Central memory CD8-positive, alpha-beta T cell (primary cell): ENCODE measurements at places on chromosomes 3 and 15.

GRCh38 chr3:194487289-194488054 is 670 bp upstream of the ATP13A3 start:
- peak; percentile 18 for DNase-seq

DNA sequence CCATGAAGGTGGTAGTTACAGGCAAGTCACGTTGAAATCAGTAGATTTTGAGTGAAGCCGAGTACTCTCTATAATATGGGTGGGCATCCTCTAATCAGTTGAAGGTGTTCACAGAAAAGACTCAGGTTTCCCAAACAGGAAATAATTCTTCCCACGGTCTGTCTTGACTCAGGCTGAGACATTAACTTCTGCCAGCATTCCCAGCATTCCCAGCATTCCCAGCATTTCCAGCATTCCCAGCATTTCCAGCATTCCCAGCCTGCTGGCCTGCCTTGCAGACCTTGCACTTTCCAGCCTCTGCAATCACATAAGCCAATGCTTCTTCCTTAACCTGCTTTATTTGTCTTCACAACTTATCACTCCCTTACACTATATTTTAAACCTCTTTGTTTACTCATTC is 542.3 kb upstream of the ROBO2 start:
- no peak for DNase-seq

DNA sequence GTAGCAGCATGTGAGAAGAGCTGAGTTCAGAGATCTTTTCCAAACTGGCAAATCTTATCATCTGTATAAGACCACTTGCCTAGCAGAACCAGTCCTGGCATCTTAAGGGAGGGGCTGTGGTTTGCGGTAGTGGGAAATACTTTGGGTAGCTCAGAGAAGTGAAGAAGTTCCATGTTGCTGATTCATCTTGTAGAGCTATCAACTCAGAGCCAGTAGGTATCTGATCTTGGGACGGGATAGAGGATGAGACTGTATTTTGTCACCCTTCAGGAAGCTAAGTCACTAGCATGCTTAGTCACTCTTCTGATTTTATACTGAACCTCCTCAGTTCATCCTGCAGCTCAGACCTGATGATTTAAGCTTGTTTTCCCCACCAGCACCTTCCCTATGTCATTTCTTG is 211.4 kb downstream of the NR1D2 start:
- DNase-seq: no peak

DNA sequence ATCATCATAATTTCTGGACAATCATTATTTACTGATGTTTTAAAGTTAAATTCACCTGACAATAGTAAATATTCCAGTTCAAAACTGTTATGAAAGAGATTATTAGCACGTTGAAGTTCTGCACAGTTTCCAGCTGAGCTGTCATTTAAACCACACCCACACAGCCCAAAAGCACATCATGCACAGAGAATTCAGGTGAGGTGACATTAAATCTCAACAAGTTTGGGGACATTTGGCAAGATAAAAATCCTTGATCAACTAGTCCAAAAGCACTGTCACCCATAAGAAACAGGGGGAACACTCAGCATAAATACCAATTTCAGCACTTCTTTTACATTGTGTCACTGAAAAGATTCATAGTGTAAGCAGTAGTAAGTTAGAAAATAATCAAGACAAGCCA is 6.9 kb downstream of the NCEH1 start:
- no peak for DNase-seq

DNA sequence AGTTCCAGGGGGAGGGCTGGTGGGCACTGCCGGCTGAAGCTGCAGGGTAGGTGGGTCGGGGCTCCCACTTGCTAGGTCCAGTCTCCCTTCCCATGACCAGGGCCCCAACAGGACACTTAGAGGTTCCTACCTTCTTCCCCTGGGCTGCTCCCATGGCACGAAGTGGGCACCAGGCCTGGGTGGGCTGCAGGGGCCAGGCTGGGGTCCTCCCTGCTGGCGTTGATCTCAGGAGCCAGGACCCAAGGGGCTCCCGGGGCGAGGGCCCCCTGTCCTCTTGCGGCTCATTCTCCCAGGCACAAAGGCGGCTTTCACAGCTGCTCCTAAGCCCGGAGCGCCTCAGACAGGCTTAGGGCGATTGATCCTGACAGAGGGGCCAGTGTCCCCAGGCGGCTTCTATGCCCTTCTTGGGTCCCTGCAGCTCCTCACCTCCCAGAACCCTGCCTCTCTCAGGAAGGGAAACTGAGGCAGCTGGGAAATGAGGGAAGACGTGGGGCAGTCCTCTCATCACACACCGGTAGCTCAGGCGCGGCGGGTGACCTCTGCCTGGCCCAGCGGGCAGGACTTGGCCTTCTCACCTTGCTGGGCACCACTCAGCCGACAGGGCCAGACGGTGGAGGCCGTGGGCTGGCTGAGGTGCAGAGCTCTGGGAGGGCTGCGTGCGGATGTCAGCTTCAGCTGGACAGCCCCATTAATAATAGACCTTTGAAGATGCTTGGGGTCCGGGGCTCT is 39.6 kb downstream of the FAM3D start:
- DNase-seq: no peak

- no peak for DNase-seq
These were observed 22.0 kb downstream of the OR5H15 start for GRCh38 chr3:98188545-98188944.

GRCh38 chr3:51620543-51620942 is 50.5 kb upstream of the TEX264 start:
- no peak for DNase-seq

DNA sequence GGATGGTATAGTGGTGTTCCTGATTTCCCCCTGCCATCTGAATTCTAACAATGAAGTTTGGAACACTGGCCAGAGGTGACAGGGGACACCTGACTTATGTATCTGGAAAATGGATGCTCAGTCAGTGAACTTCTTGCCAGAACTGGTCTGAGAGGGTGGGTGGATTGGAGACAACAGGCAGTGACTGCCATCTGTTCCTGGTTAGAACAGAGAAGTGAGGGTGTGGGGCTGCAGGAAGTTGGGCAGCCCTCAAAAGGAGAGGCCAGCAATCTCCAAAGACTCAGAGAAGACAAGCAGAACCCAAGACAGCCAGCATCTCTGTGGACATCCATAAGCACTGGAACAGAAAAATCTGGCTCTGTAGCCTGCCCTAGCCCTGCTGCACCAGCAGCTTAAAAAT is 50.5 kb downstream of the ANP32A start:
- no peak for DNase-seq

GRCh38 chr3:74561881-74562280 is 52.6 kb downstream of the CNTN3 start:
- no peak for DNase-seq

DNA sequence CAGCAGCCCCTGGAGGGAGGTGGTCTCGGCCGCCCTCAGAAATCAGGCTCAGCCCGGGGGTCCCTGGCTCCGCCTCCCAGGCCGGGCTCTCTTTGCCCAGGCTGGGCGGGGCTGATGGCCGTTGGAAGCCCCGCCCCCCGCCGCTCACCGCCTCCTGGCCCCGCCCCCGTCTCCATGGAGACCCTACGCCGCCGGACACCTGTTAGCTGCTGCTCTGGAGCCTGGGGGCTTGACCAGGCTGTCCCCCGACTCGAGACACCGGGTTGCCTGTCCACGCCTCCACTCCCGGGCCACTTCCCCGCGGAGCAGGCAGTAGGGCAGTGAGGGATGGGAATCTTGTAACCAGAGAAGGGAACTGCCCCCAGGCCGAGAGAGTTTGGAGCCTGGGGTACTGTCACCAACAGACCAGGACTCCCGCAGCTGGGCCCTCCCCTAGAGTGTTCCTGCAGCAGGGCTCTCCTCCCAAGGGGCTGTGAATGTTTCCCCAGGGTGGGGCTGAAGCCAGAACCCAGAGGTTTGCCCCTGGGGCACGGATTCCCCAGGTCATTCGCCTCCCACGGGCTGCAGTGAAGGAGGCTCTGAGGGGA is 27.8 kb upstream of the RPL32 start:
- no peak for DNase-seq

GRCh38 chr3:124809039-124809438 is 78.1 kb downstream of the ITGB5 start:
- DNase-seq: no peak

DNA sequence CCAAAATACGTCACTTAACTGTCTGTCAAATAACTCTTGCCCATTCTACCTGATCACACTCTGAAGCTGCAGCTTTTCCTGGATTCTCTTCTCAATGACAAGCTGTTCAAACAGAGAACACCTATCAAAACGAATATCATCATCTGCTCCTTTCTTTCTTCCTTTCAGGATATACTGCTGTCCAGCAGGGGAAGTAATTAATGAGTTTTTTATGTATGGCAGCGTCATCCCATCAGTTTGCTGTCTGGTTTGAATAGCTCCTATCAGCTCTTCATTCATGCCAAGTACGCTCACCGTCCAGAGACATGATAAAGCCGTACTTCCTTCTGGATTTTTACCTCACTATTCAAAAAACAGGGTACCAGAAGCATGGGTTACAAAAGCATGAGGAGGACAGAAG is at the start of gene CHRM5:
CHRM5 (plus strand) TSS at position 274 of the 400 bp plus-strand sequence. CDS start 94,221 bp downstream, outside the sequence.
- DNase-seq: no peak

DNA sequence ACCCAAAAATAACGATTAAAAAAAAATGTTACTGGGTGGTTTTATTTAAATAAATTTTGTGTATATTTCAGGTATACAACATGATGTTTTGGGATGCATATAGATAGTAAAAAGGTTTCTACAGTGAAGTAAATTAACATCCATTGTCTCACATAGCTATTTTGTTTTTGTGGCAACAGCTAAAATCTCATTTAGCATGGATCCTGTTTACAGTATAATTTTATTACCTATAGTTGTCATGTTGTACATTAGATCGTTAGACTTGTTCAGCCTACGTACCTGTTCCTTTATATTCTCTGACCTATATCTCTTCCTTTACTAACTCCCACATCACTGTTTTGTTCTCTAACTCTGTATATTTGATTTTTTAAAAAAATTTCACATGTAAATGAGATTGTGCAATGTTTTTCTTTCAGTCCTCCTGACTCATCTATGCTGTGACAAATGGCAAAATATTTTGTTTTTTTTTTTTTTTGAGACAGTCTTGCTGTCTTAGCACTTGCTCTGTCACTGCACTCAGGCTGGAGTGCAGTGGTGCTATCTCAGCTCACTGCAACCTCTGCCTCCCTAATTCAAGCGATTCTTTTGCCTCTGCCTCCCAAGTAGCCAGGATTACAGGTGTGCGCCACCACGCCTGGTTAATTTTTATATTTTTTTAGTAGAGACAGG is 45.6 kb downstream of the OIP5 start:
- DNase-seq: no peak
